Stimulated activated CD4-positive, alpha-beta T cell treated with anti-CD3 and anti-CD28 coated beads, Interleukin-1b, Interleukin-23, amount 100 ng/mL, for 24 hours (primary cell): ENCODE measurements at places on chromosomes 2 and 18.

- peak; percentile 32 for DNase-seq
Observed at GRCh38 chr2:74587664-74588277, 33.3 kb downstream of the DOK1 start.

- no peak for DNase-seq
Observed at GRCh38 chr2:166916987-166917386, 28.7 kb downstream of the XIRP2 start.

- no peak for DNase-seq
Observed at GRCh38 chr2:150981826-150982225, 279.8 kb downstream of the RBM43 start.

GRCh38 chr18:27903906-27904305 lies 273.0 kb downstream of the CDH2 start:
- DNase-seq: no peak

DNA sequence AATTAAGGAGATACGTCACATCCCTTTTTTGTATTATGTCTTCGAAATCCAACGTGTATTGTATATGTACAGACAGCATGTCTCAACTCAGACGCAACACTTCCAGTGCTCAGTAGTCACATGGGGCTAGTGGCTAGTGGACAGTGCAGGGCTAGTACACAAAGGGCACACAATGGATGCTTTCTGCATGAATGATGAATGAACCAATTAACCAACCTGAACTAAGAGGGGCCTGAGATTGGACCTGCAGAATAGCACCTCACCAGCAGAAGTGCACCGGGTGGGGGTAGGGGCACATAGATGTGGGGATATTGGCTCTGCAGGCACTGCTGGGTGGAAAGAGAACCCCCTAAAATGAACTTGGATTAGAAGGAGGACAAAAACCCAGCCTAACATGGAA lies 20.7 kb downstream of the ST8SIA5 start:
- DNase-seq: no peak

- no peak for DNase-seq
Observed at GRCh38 chr2:70648961-70649360, 95.3 kb upstream of the TGFA start.

DNA sequence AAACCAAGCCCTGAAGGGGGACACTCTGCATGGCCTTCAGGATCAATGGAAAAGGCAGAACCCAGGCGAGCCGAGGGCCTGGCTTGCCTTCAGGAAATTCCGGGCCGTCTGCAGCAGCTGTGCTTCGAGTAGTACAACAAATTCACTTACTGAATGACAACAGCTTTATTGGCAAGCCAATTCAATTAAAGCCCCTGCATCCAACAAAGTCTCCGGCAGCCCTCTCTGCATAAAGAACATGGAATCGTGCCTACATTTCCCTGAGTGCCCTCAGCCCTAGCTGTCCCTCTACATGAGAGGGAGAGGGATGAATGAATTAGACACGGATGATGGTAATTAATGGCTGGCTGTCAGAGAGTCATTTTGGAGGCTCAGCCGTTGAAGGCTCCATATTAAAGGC lies 189.0 kb downstream of the BCL11A start:
- DNase-seq: no peak

DNA sequence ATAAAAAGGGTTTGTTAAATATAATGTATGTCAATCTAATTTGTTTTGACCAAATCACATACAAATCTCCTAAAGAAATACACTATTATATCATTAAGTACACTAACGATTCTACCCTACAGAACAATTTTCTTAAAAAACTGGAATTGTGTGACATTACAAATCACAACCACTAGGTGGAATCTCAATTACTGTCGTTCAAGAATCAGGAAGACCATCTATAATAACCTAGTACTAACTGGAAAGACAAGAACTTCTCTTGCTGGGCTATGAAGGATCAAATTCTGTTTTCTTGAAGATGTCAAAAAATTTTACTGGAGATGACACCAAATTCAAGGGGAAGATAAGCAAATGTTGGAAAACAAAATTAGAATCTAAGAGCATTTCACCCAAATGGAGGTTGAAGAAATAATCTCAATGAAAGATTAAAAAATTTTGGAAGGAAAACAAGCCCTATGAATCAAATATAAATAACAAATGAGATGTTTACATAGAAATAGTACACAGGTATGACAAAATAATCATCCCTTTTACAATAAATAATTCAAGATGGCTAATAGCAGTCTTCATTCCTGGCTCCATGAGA lies 110.9 kb downstream of the STK39 start:
- no peak for DNase-seq

DNA sequence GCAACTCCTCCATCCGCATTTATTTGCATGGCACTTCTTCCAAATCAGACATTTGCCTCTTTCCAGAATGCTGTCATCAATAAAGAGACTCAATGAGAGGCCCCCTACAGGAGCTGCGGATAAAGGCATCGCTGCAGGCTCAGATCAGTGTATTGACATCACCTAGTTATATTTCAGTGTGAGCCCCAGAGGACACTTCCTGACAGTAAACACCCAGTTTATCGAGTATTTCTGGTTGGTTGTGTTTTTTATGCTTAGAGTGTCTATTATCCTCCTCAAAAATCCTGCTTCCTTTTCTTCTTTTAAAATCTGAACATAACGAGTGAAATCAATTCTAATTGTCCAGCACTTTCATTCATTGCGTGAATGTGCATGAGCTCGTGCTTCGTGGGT lies 38.8 kb downstream of the NRP2 start:
- no peak for DNase-seq

GRCh38 chr2:70104231-70105111 lies 17.2 kb downstream of the PCBP1 start:
- no peak for DNase-seq

GRCh38 chr2:128260239-128261138 lies 58.2 kb downstream of the HS6ST1 start:
- DNase-seq: no peak

GRCh38 chr2:218754201-218754600 lies 27.7 kb upstream of the CYP27A1 start:
- DNase-seq: no peak

DNA sequence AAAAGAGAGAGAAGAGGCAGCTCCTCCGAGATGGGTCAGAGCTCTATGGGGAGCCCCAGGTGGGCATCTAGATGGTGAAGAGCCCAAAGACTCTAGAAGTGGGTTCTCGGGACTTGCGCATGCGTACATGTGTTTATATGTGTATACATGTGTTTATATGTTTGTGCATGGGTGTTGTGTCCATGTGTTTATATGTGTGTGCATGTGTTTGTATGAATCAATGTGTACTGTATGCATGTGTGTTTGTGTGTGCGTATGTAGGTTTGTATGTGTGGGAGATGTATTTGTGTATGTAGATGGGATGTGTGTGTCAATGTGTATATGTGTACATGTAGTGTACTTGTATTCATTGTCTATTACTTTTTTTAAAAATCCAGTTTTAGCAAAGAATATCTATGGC lies 25.6 kb downstream of the DNPEP start:
- no peak for DNase-seq

DNA sequence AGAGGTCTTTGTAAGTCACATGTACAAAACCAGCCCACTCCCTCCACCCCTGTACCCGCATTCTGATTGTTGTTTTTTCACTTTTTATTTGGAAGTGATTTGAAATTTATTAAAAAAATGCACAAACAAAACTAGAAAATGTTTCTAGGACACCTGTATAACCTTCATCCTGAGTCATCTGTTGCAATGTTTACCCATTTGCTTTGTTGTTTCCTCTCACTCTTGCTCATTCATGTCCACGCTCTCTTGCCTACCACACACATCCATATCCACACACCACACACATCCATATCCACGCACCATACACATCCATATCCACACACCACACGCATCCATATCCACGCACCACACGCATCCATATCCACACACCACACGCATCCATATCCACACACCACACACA lies 18.8 kb downstream of the ZNF407 start:
- DNase-seq: no peak

DNA sequence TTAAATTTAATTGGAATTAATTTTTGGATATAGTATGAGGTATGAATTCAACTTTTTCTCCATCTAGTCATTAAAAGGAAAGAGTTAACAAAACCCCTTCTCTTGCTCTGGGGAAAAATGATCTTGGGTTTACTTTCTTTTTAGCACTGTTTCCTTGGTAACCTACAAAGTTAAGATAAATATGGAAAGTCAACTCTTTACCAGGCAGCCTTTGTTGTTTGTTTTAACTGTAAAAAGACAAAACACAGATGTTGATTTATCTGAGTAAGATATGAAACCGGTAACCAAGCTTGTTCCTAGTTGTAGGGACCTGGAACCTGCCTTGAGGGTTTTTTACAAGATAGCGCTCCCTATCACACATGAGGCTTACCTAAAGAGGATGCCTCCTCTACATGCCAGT lies 10.1 kb upstream of the SANBR start:
- DNase-seq: no peak

GRCh38 chr2:239033801-239034560 lies 186.1 kb downstream of the TWIST2 start:
- DNase-seq: no peak
